Glomerular endothelial cell (primary cell): ENCODE measurements at places on chromosomes 11 and 22.

- DNase-seq = no peak
These were observed 33.4 kb downstream of the GRAMD4 start for GRCh38 chr22:46653596-46653995.

GRCh38 chr11:103703437-103703836 lies 333.0 kb upstream of the DDI1 start:
- no peak for DNase-seq

- no peak for DNase-seq
These were observed 1256.1 kb upstream of the CNTN5 start for GRCh38 chr11:97764605-97765004.

DNA sequence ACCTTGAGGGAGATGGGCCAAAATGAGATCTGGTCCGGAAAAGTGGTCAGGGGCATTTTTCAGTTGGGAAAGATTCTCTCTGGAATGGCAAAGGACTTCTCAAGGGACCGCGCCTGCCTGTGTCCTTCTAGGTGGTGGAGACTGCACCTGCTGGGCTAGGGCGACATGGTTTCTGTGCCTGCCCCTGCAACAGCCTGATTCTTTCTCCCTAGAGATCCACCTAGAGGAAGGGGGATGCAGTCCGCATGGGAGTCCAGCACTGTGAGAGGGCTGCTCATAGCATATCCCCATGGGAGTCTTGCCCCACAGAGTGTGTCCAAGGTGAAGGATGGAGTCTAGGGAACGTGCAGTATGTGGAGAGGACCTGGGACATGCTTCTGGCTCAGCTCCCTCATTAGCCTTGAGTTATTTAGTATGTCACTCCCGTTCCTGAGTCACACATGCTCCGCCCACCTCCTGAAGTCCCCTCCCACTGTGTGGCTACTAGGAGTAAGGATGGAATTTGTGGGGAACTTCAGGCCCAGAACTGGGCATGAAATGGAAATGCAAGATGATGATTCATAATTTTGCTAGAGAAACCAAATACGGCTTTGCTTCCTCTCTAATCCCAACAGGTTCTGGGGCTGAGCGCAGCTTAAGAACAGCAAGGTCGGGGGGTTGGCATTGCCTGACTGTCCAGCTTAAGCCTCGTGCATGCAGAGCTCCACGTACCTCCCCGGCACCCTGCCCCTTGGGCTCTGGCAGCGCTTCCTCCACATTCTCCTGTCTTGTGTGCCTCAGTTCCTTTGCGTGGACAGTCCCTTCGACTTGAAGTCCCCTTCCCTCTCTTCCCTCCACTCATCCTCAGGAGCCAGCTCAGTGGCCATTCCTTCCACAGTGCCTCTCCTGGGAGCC lies 35.0 kb downstream of the GRIK4 start:
- DNase-seq = no peak

DNA sequence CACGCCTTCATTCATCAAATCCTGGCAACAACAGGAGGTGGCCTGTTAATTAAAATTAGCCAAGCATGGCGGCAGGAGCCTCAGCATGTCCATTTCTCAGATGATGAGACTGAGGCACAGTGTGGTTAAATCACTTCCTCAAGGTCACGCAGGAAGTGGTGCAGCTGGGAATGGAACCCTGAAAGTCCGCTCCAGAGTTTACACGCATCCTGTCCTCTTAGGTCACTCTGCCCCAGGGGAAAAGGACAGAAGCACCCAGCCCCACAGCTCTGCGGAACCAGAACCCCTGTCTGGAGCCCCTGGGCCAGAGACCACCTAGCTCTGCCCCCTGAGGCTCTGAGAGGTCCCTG lies 19.6 kb downstream of the RPL3 start:
- DNase-seq = no peak

DNA sequence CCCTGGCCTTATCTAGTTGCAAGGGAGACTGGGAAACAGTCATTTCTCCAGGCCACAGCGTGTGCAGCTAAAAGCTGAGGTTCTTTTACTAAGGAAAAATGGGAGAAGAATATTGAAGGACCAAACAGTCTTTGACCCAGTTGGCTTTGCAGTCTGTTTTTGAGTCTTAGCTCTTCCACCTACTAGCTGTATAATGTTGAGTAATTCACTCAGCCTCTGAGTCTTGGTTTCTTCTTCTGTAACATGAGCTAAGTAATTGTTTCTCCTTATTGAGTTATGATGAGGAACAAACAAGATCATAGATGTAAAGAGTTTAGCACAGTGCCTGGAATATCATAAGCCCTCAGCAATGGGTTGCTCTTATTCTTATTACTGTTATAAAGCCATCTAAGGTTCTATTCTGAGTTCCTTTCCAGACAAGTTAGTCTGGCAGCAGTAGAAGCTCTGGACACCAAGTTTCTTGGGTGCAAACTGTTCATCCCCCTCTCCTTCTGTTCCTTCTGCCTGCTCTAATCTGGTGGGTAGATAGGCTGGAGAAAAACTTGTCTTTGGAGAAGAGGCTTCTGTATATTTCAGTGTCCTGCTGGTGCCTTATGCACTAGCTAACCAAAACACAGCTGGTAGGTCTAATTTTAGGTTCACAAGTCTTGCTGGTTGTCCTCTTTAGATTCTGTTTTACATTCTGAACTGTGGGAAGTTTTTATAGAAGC lies 13.5 kb downstream of the TRIM44 start:
- no peak for DNase-seq

GRCh38 chr22:23278883-23279675 lies 98.8 kb downstream of the BCR start:
- DNase-seq = no peak

DNA sequence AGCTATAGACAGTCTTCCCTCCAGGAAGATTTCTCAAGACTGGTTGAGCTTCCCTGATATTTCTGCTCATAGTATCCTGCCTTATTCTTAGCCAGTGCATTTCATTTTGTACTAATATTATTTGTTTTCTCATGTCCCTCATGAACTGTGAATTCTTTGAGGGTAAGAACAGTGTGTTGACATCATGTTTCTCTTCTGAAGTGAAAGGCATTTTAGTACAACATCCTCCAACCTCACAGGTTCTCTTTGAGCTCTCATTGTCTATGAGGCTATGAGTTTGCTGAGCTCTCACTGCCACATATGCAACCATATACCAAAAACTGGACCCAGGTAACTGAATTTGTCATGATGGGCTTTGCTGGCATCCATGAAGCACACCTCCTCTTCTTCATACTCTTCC lies at the start of gene OR6Q1:
OR6Q1 (plus strand) TSS at position 301 of the 400 bp plus-strand sequence; CDS start at position 301, 0 bp downstream.
- DNase-seq = no peak

DNA sequence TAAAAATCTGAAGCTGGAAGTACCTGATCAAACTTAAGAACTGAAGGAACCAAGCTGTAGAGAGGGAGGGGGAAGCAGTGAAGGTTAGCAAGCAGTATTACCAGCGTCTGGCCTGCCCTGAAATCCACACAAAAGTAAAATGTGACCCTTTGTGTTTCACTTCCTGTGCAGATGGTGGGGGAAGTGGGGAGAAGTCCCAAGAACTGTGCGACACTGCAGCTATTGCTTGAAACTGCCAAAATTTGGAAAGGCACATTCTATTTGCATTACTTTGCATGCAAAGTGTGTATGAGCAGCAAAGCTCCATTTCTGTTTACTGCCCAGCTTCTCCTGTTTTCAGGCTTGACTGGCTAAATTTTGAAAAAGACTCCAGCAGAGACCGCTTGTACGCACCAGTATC lies 72.1 kb upstream of the BMAL1 start:
- DNase-seq = no peak

- no peak for DNase-seq
These were observed 2.4 kb downstream of the BSX start for GRCh38 chr11:122979103-122979814.

DNA sequence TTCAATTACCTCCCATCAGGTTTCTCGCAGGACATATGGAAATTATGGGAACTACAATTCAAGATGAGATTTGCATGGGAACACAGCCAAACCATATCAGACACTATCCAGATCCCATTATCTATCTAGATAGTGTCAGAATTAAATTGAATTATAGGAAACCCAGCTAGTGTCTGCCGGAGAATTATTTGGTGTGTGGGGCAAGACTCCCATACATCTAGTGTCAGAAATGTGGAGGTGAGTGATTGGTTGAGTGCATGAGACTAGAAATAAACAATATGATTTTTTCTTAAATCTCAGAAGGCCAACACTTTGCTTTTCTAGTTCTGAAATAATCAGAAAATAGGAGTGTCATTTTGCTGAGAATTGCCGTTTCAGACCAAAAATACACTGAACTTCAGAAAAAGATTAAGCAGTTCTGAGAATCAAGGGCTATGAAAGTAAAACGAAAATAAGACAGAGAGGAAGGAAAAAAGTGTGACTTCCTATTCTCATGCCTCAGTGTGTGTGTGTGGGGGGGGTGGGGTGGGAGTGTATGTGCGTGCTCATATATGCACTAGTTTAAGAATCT lies 21.3 kb downstream of the CASP12 start:
- DNase-seq = no peak

- no peak for DNase-seq
These were observed 201.5 kb upstream of the MTMR2 start for GRCh38 chr11:96125400-96125799.

DNA sequence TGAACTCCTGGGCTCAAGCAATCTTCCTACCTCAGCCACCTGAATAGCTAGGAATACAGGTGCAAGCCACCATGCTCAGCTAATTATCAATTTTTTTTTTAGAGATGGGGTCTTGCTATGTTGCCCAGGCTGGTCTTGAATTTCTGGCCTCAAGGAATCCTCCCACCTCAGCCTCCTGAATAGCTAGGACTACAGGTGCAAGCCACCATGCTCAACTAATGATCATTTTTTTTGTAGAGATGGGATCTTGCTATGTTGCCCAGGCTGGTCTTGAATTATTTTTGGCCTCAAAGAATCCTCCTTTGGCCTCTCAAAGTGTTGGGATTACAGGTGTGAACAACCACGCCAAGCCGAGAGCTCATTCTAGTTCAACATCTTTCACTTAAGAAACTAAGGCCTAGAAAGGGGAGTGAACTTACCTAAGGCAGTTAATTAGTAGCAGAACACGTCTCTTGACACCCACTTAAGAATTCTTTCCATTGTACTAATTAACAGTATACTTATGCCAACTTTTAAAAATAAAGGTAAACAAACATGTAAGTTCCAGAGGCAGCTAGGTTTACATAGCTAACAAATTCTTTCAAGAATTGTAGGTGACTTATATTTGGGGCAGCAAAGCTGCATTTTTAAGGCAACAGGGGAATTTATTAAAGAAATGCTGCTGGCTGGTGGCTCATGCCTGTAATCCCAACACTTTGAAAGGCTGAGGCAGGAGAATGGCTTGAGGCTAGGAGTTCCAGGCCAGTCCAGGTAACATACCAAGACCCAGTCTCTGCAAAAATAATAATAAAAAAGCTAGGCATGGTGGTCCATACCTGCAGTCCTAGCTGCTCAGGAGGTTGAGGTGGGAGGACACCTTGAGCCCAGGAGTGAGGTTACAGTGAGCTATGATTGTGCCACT lies 9.6 kb downstream of the ZBED5 start:
- DNase-seq = no peak

- DNase-seq = no peak
These were observed 20.4 kb downstream of the BIRC2 start for GRCh38 chr11:102367364-102367763.

- no peak for DNase-seq
These were observed 13.4 kb downstream of the PRDM10 start for GRCh38 chr11:129989149-129989813.

DNA sequence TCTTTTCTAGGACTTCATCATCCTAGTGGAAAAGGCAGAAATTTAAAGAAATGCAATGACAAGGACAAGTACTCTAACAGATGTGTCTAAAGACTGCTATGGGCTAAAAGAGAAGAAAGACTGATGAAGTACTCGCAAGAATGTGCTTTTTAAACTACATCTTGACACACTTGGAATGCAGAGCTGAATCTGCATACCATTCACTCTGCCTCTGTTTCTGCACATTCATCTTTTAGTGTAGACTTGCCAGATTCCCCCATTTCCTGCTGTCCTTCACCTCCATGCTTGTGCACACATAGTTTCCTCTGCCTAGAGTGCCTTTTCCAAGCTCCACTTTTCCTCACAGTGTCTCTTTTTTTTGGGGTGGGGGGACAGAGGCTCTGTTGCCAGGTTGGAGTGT lies 239.0 kb upstream of the CCDC179 start:
- DNase-seq = no peak

DNA sequence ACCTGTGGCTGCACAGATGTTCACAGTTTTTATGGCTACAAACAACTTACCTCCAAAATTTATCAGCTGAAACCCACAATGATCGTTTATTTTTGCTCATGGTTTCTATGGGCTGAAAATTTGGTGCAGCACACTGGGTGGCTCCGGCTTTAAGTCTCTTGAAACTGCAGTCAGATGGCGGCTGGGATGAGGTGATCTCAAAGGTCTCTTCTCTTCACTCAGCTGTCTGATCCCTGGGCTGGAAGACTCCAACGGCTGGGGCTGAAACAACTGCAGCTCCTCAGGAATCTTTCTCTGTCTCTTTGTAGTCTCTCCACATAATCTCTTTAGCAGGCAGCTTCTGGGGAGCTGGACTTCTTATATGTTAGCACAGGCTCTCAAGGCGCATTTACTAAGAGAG lies 117.3 kb upstream of the FAT3 start:
- DNase-seq = no peak

- no peak for DNase-seq
These were observed 18.9 kb downstream of the SHANK3 start for GRCh38 chr22:50691521-50691920.

- no peak for DNase-seq
These were observed 27.2 kb upstream of the KCNJ11 start for GRCh38 chr11:17415523-17416104.

GRCh38 chr11:35337136-35337913 lies 82.0 kb downstream of the SLC1A2 start:
- DNase-seq = peak; percentile 39

DNA sequence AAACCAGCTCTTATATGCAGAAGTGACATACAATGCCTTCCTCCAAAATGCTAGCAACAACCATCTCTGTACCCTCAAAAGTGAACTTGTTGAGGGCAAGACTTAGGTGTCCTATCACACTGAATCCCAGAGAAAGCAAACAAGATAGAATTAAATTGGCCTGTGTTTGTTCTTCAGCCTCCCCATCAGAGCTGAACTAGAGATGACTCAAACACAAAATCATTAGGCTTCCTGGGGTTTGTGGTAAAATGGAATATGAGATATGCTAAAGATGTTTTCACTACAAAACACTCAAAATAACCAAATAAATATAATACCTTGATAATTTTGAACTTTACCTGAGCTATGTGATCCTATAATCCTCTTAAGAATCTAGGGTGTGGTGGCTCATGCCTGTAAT lies 31.6 kb downstream of the ZNF214 start:
- no peak for DNase-seq

DNA sequence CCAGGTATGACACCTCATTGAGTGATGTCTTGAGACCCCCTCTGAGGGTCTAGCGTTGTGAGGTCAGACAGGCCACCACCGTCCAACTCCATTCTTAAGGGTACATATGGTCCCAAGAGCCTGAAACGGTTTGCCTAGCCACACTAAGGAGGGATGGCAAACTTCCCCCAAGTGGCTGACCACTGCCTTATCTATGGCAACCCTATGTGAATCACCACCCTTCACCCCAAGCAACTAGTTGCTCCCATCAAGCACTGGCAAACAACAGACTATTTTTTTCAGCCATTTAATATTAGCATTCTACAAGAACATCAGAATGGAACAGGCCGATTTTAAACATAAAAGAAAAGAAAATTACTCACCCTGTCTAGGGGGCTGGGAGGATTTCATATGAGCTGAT lies 22.8 kb downstream of the THOC5 start:
- no peak for DNase-seq

- DNase-seq = no peak
These were observed 54.4 kb downstream of the TRAF6 start for GRCh38 chr11:36455658-36456111.

GRCh38 chr11:63564784-63565350 lies 1.7 kb upstream of the PLAAT2 start:
- DNase-seq = no peak

- no peak for DNase-seq
These were observed 1430.0 kb downstream of the BRD1 start for GRCh38 chr22:48397531-48398180.

- no peak for DNase-seq
These were observed 5.5 kb upstream of the SLC37A2 start for GRCh38 chr11:125057693-125058016.
